ENCODE measurements at places on chromosomes 12 and 14.

DNA sequence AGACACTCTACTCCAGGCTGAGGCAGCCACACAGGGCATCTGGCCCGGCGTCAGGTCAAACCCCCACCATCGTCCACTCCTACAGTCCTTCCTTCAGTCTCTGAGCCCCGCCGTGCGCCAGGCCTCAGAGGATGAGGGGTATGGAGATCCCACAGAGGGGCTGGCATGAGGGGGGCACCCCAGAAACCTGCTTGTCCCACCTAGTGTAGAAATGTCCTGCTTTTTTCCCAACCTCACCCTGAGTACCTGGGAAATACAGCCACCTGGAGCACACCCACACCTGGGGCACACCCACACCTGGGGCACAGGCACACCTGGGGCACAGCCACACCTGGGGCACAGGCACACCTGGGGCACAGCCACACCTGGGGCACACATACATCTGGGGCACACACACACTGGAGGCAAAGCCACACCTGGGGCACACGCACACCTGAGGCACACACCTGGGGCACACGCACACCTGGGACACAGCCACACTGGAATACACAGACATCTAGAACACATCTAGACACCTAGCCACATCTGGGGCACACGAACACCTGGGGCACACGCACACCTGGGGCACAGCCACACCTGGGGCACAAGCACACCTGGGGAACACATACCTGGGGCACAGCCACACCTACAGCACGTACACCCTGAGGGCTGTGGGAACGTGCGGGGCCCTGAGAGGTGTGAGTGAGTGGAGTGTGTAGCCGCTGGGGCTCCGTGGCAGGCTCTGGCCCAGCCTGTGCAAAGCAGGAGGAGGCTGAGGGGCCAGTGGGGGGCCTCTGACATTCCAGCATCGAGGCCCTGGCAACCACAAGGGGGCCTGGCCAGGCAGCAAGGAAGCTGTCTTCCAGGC, 18.4 kb downstream of the AKT1 start:
- DNase-seq, result no peak

- DNase-seq, result peak; percentile 73
Observed at GRCh38 chr12:127987199-127987901, 279.6 kb upstream of the TMEM132C start.

DNA sequence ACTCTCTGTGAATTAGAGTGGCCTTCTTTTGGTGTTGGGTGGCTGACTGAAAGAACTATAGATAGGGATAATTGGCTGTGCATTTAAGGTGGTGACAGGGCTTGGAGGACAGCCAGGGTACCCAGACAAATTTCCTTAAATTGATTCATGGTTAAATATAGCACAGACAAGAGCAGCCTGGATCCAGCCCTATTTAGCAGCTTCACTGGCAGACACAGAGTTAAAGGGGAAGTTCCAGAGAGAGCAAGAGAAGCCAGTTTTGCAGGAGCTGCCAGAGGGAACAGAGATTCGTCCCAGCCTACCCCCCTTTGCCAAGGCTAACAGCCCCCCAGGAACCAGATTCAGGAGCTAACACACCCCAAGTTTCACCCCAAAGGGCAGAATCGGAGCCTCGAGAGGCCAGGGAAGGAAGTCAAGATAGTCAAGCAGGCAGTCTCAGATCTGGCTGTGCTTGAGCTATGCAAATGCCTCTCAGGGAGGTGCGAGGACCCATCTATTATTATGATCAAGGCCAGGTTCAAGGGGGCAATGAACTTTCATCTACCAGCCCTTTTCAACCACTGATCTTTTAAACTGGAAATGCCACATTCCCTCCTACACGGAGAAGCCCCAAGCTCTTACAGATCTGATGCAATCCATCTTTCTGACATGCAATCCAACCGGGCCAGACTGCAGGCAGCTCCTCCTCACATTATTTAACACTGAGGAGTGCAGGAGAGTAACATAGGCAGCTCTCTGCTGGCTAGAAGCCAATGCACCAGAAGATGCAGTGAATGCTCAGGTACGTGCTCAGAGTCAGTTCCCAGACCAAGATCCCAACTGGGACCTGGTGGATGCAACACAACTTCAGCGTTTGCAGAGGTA, 58.2 kb downstream of the DHRS2 start:
- DNase-seq, result no peak

DNA sequence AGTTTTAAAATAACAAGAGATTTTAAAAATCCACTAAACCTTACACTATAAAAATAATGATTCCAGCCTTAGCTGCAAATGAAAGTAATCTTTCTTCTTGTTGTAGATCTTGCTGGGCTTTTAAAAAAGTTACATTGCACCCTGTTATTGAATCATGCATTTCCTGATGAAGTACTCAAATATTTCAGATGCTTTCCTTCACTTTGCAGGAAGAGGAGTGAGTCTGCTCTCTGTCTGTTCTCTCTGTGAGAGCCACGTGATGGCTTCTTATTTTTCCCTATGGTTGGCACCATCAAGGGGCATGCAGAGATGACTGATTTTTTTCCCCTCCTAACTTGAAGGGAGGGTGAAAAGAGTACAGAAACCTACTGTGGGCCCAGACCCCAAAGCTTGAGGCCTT, 262.7 kb downstream of the ATP23 start:
- no peak for DNase-seq

DNA sequence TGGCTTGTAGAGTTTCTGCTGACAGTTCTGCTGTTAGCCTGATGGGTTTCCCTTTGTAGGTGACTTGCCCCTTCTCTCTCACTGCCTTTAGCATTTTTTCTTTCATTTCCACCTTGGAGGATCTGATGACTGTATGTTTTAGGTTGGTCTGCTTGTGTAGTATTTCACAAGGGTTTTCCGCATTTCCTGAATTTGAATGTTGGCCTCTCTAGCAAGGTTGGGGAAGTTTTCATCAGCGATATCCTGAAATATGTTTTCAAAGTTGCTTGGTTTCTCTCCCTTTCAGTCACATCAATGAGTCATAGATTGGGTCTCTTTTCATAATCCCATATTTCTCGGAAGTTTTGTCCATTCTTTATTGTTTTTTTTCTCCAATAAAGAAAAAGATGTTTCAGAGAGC, 11.4 kb downstream of the NOPCHAP1 start:
- DNase-seq, result no peak

DNA sequence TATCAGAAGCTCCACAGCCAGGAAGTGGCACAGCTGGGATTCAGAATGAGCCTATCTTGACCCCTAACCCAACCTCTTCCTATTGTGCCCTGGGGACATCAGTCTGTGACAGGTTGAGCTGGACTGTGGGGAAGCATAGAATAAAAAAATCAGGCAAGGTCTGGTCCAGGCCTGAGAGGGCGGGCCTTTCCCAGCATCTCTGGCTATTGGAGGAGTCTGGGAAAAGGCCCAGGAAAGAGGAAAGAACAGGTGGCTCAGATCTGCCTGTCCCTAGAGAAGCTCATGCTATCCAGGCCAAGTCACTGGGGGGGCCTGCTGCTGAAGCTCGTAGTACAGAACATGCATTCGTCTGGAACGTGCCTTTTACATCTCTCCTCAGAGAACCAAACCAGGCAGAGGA, 100.5 kb downstream of the PPM1H start:
- no peak for DNase-seq

DNA sequence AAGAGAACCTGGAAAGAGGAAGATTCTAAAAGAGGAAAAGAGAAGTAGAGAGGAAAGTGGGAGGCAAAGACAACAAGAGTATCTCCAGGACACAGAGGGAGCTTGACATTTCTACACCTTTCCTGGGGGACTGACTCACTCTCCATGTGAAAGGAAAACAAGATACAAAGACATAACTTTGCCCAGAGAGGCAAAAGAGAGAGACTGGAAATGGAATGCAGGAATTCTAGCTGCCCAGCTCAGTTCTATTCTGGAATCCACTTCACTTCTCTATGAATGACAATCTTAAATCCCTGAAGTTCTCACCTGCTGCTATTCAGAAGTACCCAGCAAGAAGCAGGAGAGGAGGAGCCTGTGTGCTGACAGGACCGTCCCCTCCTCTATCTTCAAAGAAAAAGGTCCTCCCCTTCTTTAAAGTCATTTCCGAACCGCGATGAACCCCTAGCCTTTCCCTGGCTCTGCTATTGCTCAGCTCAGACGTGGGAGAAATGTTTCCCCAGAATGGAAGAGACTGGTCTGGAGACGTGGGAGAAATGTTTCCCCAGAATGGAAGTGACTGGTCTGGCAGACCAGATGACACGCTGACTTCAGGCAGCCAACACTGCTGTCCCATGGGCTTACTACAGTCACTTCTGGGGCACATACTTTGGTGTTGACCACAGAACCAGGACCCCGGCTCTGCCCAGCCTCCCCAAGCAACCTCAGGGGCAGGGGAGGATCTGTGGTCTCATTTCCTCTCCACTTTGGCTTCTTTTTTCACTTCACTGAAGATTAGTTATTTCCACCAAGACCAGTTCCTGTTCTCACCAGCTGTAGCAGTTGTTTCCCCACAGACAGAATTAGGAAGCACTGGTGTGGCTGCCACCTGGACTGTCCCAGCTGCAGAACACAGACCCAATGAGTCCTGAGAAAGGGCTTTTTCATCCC, 8.3 kb downstream of the FMNL3 start:
- peak; percentile 60 for DNase-seq

- DNase-seq, result no peak
Observed at GRCh38 chr12:42990387-42990786, 400.8 kb upstream of the PRICKLE1 start.

- DNase-seq, result peak; percentile 76
Observed at GRCh38 chr12:4518106-4518728, 20.5 kb upstream of the RAD51AP1 start.

DNA sequence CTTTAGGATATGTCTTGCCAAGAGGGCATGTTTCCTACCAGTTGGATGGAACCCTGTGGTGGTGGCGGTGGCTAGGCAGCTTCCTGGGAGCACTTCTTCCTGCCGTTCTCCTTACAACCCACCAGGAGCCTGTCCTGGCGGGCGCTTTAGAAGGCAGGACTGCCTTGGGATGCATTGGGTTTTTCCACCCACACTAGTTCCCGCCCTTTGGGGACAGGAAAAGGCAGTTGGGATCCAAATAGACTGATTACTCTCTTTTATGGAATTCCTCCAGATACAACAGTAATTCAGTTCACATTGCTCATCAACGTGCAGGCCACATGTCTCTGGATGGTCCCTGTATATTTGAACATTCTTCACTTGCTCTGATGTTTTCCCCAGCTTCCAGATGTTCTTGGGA, 305.7 kb upstream of the SSTR1 start:
- peak; percentile 66 for DNase-seq

All from ELR (cell line).